ENCODE measurements at places on chromosomes 4 and X.
A peak's percentile ranks its signal among the peaks of the same experiment; 100 is the strongest.

- no peak for DNase-seq
These were observed 34.6 kb upstream of the LEF1 start for GRCh38 chr4:108203377-108203776.

DNA sequence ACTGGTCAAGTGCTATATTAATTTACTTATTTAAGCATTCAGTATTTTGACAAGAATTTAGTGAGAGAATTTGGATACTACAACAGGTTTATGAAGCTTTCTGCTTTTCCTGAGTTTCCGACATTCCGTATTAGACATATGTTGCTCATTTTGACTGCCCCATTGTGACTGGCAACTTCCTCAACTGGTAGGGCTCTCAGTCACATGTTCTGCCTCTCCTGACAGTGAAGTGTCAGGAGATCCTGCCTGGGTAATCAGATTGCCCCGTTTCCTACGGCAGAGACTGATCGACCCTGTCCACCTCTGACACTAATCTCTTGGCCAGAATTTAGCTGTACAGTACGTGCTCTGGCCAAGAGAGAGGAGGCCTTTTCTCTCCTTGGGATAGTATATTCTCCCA lies 49.5 kb downstream of the CLNK start:
- no peak for DNase-seq

GRCh38 chr4:142377342-142378091 lies 468.6 kb downstream of the INPP4B start:
- no peak for DNase-seq

- DNase-seq, result no peak
These were observed 18.2 kb downstream of the RGS12 start for GRCh38 chr4:3311095-3311372.

DNA sequence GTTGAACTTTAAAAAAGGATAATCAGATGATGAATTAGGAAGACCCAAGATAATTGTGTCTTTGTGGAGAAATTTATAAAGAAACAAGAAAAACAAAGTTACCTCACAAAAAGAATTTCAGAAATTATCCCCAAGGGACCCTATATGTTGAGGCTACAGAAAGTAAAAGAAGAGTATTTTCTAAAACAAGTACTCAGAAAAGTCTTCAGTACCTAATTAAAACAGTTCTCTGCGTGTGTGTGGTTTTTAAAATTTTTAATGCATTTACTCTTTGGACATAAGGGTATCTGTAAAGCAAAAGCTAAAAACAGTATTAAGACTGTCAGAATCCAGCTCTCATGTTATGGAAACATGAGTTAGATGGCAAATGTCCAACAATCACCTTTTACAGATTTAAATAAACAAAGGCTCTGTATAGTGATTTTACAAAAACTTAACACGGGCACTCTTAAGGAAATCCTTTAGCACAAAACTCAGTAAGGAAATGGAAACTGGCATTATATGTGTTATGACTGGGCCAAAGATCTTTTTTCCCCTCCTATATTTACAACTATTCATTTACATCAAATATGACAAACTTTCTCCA lies 187.5 kb downstream of the NSUN7 start:
- no peak for DNase-seq

DNA sequence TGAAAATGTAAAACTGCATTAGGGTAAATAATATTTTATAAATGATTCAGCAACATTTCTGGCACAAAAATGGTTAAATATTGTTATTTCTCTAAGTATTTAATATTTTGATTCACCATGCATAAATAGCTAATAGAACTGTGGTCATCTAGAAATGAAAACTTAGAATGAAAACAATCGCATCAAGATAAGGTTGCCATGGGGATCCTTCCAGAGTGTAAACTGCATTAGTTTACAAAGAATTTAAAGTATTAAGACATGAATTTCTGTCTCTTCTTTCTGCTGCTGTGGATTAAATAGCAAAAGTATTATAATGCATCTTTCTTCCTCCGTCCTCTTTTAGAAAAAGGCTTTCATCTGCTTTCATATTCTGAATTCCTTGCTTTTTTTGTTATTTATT lies 1064.6 kb upstream of the SLIT2 start:
- no peak for DNase-seq

DNA sequence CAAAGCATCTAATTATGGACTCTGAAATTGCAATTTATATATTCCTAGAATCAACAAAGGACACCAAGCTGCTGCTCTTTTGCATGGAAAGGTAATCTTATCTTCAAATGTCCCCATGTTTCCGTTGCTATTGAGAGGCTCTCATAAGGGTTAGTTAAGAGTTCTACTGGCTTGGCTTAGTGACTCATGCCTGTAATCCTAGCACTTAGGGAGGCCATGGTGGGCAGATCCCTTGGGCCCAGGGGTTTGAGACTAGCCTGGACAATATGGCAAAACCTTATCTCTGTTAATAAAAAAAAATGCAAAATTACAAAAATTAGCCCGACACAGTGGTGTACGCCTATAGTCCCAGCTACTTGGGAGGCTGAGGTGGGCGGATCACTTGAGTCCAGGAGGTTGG lies 93.4 kb upstream of the RAPGEF2 start:
- no peak for DNase-seq

DNA sequence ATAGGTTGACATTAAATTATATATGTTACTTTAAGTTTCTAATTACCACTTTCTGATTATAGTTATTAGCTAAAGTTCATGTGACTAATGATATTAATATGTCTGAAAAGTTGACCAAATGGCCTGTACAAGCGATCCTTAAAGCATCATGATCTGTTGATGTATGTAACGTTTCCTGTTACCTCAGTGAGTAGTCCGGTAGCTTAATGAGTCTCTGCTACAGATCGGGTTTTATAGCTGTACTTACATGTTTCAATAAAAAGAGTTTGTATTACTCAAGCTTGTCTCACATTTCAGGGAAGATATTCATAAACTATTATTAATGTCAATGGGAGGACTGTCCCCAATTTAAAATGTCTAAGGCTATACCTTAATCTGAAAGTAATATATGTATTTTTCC lies 246.3 kb downstream of the PPP3CA start:
- DNase-seq, result no peak

- no peak for DNase-seq
These were observed 89.5 kb downstream of the TASL start for GRCh38 chrX:30488092-30488491.

DNA sequence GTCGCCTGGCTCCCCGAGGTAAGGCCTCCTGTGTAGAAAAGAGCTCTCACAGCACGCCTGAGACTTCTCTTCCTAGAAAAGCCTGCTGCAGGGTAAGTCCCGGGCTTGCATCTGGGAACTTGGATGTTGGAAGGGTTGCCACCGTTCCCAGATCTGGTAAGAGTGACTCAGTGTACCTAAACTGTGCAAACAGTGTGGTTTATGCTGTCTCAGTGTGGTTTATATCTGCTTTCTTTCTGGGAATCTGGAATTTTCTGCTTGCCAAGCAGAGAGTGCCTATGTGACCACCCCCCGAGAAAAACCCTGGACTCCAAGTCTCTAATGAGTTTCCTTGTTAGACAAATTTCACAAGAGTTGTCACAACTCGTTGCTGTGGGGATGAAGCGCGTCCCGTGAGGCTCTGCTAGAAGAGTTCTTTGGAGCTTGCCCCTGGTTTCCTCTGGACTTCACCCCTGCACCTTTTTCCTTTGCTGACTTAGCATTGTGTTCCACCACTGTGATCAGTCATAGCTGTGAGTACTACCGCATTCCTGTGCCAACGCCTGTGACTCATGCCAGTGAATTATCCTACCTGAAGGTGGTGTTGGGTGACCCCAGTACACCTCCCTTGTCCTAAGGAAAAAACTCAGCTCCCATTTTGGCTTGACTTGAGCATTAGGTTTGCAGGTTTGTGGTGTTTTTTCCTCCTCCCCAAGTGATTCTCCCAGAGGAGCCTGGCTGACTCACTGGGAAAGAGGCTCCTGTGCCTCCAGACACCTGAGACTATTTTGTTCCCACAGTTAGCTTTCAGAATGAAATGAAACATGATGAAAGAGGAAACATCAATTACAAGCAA lies 14.5 kb downstream of the SLC2A9 start:
- no peak for DNase-seq

DNA sequence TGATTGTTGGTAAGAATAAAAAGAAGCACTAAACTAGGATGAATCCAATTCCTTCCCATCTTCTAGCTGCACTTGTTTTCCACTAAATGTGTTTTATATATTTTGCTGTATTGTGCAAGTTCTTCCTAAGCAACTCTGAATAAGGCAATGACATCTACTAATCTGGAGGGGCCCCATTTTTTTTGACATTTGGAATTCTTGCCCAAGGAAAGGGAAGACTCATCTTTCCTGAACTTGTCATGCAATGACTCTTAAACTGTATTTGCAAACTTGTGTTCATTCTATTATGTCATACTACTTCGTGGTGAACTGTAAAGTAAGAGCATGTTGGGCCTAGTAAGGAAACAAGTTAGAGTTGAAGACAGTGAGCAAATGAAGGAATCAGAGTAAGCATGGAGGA lies 45.9 kb downstream of the FREM3 start:
- no peak for DNase-seq

DNA sequence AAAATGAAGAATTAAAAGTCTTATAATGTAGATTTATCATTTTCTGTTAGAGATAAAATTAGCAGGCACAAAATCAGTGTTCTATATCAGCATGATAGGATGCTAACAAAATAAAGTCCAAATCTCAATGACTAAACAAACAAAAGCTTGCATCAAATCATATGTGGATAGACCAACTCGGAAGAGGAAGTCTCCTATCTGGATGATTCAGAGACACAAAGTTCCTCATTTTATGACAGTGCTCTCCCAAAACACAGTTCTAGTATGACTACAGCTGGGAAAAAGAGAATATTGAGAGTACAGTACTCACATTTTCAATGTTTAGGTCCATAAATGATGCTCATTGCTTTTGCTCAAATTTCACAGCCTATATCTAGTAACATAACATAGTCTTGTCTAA lies 376.1 kb upstream of the CTSO start:
- no peak for DNase-seq

GRCh38 chr4:158523990-158524535 lies 2.4 kb downstream of the RXFP1 start:
- no peak for DNase-seq

DNA sequence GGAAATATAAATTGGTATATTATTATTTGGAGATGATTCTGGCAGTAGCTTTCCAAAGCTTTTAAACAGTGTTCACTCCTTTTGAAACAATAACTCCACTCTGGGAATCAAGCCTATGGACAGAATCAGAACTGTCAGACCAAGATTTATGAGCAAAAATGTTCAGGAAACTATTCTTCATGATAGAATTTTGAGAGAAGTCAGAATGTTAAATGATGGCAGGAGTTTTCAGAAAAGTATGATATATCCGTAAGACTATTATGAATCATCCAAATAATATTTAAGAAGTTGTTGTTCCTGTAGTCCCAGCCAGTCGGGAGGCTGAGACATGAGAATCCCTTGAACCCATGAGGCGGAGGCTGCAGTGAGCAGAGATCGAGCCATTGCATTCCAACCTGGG lies 50.5 kb upstream of the ADGRG2 start:
- DNase-seq, result no peak

- no peak for DNase-seq
These were observed 50.8 kb upstream of the PPP2R2C start for GRCh38 chr4:6523251-6523650.

DNA sequence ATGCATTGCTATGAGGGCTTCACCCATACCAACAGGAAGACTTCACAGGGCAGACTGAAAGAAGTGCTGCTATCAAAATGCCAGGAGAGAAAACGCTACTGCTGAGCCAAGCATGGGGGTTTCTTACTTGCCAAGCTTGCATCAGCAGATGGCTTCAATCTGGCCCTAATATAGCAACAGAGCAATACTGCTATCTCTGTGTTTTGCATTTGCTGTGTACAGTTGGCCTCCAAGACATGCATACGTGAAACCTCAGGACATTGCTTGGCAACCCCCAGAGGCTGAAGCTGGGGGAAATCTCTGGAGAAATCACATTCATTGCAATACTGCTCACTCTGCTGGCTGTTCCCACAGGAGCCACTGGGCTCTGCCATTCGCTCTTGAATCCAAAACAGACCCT lies 127.2 kb upstream of the GPC4 start:
- peak; percentile 22 for DNase-seq

DNA sequence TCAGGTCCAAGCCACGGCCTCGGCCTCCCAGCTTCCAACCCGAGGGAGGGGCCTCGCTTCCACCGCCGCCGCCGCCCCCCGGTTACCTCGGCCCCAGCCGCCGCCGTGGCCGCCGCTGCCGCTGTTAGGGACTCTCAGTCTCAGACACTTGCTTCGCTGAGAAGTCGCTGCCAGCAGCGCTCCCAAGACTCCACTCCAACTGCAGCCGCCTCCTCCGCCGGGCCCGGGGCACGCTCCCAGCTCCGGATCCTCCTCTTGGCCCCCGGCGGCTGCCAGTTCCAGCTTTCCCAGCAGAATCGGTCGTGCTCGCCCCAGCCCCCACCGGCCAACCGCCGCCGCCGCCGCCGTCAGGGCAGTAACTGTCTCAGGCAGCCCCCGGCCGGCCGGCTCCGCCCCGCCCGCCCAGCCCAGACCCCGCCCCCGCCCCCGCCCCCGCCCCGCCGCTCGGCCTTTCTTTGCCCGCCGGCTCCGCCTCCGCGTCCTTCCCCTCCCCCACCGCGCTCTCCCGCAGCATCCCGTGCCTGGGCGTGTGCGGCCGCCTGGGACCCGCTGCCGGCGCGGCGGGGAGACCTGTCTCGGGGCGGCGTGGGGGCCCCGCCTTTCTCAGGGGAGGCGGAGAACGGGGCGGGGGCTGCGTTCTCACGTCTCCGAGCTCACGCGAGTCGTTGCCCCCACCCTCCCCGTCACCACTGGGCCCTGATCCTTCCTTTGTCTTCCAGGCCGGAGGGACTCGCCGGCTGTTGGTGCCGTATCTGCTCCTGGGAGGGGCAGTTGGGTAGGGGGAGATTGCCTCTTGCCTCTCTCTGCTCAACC lies at the start of gene ANKRD50:
Gene ANKRD50, minus strand, starts transcription at position 361 of the 813 bp plus-strand sequence. CDS start 2,221 bp downstream, outside the sequence.
- DNase-seq, result peak; percentile 85

- DNase-seq, result no peak
These were observed 328.4 kb upstream of the SPANXN1 start for GRCh38 chrX:144918936-144919335.

- DNase-seq, result no peak
These were observed 20.1 kb downstream of the STX18 start for GRCh38 chr4:4521731-4522130.

DNA sequence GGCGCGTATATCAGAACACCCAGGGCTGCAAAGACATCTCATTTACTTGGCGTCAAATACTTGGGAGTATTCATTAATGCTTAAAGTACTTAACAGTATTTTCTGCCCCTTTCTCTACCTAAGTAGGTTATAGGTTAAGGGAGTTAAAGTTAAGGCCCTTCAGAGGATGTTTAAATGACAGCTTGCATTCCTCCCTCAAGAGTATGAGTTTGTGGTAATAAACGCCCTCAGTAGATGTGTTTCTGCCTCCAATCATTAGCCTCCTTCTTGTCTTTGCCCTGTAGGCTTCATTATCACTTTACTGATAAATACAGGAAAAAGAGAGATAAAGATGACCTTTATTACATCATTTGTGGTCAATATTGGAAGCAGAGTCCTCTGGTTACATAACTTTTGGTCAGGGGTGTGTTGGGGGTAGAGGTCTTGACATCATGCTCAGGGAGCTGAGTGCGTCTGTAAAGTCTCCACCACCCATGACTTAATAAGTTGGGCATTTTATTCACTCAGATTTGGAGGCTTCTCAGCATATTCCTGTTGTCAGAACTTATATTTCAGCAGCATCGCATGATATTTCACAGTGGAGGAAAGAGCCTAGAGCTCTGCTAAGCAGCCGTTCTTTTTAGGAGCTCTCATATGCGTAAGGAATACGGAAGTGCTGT lies 145.9 kb downstream of the CPE start:
- DNase-seq, result no peak

- no peak for DNase-seq
These were observed 4.5 kb upstream of the PDE6B start for GRCh38 chr4:620851-621261.

Measured in NCI-H446 treated with DMSO at 0.1 percent for 48 hours (cell line).